ENCODE measurements at places on chromosomes 16 and 17.

- no peak for DNase-seq
These were observed 746 bp downstream of the HS3ST2 start for GRCh38 chr16:22814711-22815105.

DNA sequence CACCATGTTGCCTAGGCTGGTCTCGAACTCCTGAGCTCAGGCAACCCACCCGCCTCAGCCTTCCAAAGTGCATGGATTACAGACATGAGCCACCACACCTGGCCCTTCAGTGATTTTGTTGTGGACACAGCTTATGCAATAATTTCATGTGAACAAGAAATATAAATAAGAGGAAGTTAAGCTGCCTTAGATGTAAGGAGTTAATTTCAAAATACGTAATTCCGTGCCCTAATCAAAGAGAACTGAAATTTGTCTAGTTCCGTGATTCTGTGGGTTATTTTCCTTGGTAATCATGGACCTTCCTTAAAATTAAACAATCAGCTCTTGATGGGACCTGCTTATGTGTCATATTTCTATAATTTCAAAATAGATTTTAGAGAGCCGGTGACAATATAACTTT lies 11.9 kb downstream of the TVP23A start:
- no peak for DNase-seq

DNA sequence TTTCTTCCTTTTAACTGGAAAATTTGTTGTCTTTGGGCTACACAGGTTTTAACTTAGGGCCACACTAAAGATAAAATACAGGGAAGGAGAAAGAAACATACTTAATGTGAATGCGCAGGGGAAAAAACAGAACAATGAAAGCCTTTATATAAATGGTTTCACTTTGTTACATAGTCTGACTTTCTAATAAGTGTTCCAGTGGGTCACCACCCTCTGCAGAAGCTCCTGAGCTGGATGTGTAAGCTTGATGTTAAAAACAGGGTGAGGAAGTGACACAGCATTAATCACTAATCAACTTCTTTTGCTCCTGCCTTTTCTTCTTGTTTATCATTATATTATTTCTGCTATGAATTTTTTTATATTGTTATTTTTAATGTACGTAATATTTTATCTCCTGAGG lies 445.6 kb upstream of the CA10 start:
- no peak for DNase-seq

DNA sequence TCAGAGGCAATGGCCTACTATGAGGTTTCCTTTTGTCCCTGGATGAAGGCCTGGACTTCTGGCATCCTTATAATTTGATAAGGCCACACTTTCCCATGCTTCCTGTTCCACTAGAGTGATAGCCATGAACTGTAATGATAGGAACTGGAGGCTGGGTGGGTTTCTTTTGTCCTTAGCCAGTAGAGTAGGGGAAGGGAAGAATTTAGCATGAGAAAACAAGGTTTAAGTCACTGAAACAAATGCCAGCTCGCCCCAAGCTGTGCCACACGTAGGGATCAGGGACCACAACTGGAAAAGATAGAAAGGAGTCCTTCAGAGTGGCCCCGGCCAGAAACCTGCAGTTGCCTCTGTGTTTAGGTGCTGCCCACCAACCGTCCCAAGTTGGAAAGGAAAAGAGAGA lies 80.9 kb upstream of the C17orf78 start:
- no peak for DNase-seq

DNA sequence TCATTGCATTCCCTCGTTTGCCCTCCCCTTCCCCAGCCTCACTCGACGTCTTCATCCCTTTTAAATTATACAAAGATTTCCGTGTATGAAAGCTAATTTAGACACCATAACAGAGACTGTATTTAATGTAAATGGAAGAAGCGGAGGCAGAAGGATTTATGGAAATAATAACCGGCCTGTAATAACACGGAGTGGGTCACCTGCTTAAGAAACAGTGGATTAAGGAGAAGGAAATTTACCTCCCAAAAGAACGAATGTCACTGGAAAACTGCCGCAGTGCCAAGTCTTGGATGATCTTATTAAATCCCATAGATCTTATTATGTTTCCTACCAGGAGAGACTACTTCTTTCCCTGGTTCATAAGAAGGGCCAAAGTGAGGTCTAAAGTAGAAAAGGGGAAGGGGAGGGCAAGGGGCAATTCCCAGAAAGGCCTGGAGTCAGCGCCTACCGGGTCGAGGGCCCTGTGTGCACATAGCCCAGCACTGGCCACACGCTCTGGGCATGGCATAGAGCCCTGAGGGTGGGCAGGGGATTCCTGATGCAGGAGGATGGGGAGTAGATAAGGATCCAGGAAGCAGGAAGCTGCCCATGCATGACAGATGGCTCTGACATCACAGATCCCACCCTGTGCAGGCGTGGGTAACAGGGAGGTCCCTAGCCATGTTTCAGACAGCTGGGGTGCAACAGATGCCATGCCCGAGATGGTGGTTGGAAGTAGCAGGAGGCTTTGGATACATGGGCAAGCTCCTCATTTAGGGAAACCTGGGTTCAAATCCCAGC lies 56.2 kb upstream of the RPL38 start:
- no peak for DNase-seq

DNA sequence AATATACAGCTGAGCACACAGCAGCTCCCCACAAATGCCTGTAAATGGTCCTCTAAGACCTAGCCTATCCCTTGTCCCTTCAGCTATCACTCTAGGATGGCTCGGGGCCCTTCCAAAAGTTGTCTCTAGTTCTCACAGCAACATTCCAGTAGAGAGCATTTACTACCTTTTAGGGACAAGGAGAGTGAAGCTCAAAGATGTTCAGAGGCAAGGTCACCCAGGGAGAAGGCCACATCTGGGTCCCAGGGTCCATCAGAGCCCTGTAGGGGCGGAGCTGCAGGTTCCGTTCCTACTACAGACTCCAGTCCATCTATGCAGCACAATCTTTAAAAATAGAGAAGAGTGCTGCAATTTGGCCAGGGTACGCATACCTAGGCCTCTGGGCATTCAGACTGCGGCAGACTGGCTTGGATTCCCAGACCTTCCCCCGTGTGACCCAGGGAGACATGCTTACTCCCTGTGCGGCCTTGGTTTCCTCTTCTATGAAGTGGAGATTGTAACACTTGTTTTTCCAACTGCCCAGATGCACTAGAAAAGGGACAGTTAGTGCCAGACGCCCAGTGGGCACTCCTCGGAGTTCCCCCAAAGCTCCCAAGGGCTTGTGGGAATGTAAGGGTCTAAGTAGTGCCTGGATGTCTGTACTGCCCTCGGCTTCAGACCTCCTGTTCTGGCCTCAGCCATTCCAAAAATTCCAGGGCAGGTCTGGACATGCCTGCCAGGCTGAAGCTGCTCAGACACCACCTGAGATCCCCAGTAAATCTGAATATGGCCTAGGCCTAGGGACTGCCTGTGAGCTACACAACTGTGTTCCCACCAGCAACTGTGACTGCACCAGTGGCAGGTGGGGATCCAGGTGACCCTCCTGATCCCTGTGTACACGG lies 2.5 kb downstream of the SLC12A4 start:
- no peak for DNase-seq

GRCh38 chr17:58447039-58447975 lies 30.0 kb upstream of the RNF43 start:
- DNase-seq, result peak; percentile 78

GRCh38 chr16:77949445-77949844 lies 72.9 kb upstream of the CLEC3A start:
- no peak for DNase-seq

DNA sequence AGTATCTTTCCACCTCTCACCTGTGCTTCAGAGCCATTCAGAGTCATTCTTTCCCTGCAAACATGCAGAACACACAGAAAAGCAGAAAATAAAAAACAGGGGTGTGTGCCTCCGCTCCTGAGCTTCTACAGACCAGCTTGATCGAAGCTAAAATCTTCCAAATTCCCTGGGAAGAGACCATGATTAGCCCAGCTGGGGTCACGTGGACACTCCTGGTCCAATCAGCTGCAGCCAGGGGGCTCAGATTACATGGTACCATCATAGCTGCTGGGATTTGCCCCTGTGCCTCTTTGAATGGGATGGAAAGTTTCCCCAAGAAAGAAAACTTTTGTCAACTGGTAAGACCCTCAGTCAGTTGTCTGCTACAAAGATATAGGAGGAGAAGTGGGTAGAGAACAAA lies 159.9 kb downstream of the TMEM114 start:
- DNase-seq, result no peak

Measured in HEK293T (cell line).